ENCODE measurements at places on chromosomes 1 and 21.

- H3K36me3 ChIP-seq: no peaks in the 10 kb centered on the region
- no peak for DNase-seq
- no peak overlapping the region for H3K27ac ChIP-seq
- H3K4me1 ChIP-seq: peaks cover 16% of the 10 kb centered on the region
- no peaks in the 10 kb centered on the region for H3K27me3 ChIP-seq
- no peak overlapping the region for H3K4me3 ChIP-seq
These were observed 19.9 kb upstream of the LPAR3 start for GRCh38 chr1:84912726-84913554.

GRCh38 chr1:222552882-222553281 lies 5.0 kb upstream of the HHIPL2 start:
- H3K36me3 ChIP-seq: peaks cover 8% of the 10 kb centered on the region
- no peak overlapping the region for H3K4me3 ChIP-seq
- H3K4me1 ChIP-seq: peaks cover 2% of the 10 kb centered on the region
- no peak for DNase-seq

DNA sequence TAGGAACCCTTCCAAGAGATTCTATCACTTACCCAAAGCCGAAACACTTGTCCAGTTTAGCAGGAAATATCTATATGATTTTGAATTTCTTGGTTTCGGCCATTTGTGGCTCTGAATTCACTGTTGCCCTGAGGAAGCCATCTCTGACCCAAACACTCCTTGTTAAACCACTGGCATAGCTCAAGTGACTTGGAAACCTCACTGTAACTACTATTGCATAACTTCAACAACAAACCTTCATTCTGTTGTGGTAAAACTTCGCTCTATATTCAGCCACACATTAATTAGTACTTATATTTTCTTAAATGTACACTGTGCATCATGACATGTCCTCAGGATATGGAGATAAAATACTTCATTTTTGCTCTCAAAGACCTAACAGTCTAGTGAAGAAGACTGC lies 63.2 kb downstream of the ST6GALNAC3 start:
- no peak for DNase-seq
- no peak overlapping the region for H3K4me3 ChIP-seq
- no peaks in the 10 kb centered on the region for H3K27me3 ChIP-seq

GRCh38 chr1:55214212-55214933 lies 791 bp downstream of the USP24 start:
- H3K4me3 ChIP-seq: peak overlapping the region; percentile 94
- peak; percentile 59 for DNase-seq
- peaks cover 2% of the 10 kb centered on the region for H3K27me3 ChIP-seq
- H3K36me3 ChIP-seq: peaks cover 12% of the 10 kb centered on the region

- no peak overlapping the region for H3K27ac ChIP-seq
- H3K4me1 ChIP-seq: peaks cover 12% of the 10 kb centered on the region
- peak overlapping the region; percentile 80 for H3K4me3 ChIP-seq
- no peak for DNase-seq
These were observed 1.4 kb upstream of the CACNA1S start for GRCh38 chr1:201113451-201114244.

DNA sequence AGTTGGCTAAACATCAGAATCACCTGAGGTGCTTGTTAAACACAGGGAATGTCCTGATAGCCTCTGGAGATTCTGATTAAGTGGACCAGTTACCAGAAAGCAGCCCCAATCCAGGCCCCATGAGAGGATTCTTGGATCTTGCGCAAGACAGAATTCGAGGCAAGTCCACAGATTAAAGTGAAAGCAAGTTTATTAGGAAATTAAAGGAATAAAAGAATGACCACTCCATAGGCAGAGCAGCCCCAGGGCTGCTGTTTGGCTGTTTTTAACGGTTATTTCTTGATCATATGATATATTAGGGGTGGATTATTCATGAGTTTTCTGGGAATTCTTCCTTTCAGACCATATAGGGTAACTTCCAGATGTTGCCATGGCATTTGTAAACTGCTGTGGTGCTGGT lies 176.2 kb downstream of the ROR1 start:
- H3K36me3 ChIP-seq: no peaks in the 10 kb centered on the region
- DNase-seq: no peak
- no peaks in the 10 kb centered on the region for H3K27me3 ChIP-seq
- H3K4me3 ChIP-seq: no peak overlapping the region
- H3K27ac ChIP-seq: no peak overlapping the region
- H3K4me1 ChIP-seq: no peaks in the 10 kb centered on the region

DNA sequence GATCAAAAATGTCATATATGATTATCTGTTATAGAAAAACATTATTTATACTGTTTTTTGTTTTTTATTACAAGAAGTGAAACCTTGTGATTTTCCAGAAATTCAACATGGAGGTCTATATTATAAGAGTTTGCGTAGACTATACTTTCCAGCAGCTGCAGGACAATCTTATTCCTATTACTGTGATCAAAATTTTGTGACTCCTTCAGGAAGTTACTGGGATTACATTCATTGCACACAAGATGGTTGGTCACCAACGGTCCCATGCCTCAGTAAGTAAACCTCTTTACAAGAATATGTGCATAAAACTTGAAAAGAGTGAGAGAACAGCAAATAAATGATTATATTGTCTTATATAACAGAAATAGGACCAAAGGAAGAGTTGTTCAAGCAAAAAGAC lies 14.5 kb downstream of the CFHR4 start:
- peaks cover 5% of the 10 kb centered on the region for H3K27me3 ChIP-seq
- DNase-seq: no peak
- H3K36me3 ChIP-seq: no peaks in the 10 kb centered on the region
- no peaks in the 10 kb centered on the region for H3K4me1 ChIP-seq
- no peak overlapping the region for H3K4me3 ChIP-seq

- no peak overlapping the region for H3K27ac ChIP-seq
- H3K4me1 ChIP-seq: peaks cover 4% of the 10 kb centered on the region
- H3K27me3 ChIP-seq: peaks cover 25% of the 10 kb centered on the region
- H3K4me3 ChIP-seq: no peak overlapping the region
- DNase-seq: no peak
These were observed 54.9 kb upstream of the ATF3 start for GRCh38 chr1:212553676-212554075.

DNA sequence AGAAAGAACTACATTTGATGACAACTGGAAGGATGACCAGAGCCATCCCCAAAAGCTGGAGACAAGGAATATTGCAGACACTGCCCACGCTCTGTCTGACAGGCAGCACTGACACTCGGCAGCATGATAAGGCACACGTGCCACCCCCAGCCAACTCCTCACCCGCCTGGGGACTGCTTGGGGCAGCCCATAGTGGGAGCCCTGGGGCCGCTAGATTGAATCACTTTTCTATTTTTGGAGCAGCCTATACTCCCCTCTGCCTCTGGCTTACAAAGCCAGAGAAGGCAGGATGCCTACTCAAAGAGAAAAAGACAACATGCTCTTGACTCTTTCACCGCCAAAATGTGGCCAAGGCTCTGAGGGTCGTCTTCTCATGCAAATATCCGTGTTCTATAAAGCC lies 1.3 kb downstream of the SMG5 start:
- H3K4me1 ChIP-seq: peaks cover 37% of the 10 kb centered on the region
- H3K27me3 ChIP-seq: no peaks in the 10 kb centered on the region
- H3K36me3 ChIP-seq: peaks cover 39% of the 10 kb centered on the region
- H3K27ac ChIP-seq: peak overlapping the region; percentile 90

DNA sequence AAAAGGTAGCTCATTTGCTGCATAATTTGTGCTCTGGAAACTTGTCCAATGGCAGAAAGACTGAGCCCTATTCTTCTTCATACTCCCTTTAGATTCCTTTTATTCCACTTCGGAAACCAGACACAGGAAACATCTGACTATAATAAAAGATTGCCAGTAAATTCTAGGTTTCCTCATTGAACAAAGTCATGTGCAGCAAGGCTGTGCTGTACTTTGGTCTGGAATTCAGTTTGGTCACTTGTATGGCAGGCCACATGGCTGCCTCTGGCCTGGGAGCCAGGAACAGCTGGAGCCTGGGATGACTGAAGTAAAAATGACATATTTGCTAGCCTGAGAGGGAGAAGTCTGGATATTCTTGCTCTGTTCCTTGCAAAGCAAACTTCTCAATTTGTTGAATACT lies 79.6 kb downstream of the ST3GAL3 start:
- no peak for DNase-seq
- H3K4me1 ChIP-seq: peaks cover 17% of the 10 kb centered on the region
- H3K27me3 ChIP-seq: no peaks in the 10 kb centered on the region
- no peak overlapping the region for H3K27ac ChIP-seq

DNA sequence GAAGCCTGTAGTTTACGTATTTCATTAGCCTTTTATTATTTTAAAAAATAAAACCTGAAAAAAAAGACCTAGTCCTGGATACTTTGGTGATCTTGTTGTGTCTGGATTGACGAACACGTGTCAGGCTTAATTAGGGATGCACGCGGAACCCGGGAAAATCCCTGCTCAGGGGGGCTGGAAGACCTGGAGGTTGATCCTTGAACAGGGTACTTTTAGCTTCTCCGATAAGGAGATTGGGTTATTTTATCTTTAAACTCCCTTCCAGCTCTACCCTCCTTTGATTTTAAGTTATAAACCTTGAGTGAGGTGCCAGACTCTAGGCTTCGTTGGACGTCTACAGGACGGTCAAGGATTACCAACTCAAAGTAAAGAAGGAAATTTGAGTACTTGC lies 552 bp upstream of the ZNF691 start:
- H3K36me3 ChIP-seq: peaks cover 33% of the 10 kb centered on the region
- peaks cover 34% of the 10 kb centered on the region for H3K4me1 ChIP-seq
- peak overlapping the region; percentile 98 for H3K4me3 ChIP-seq
- peak overlapping the region; percentile 91 for H3K27ac ChIP-seq
- peak; percentile 22 for DNase-seq
- H3K27me3 ChIP-seq: no peaks in the 10 kb centered on the region

DNA sequence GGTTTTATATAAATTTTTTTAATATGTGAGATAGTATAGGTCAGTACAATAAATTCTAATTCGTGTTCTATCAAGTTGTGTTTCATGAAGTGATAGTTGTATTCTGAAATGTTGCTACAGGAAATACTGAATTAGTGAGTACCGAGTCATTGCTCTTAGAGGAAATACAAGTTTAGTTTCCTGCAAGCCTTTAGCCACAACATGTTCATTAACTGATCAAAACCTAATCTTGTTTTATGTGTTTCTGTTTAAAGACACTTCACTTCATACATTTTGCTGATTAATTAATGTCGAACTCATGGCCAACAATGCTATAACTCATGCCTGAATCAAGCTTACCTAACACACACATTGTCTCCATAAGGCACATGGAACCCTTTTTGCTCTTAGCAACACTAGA lies 43.6 kb downstream of the LRRC7 start:
- no peaks in the 10 kb centered on the region for H3K27me3 ChIP-seq
- no peak overlapping the region for H3K4me3 ChIP-seq
- H3K27ac ChIP-seq: no peak overlapping the region
- no peak for DNase-seq

- H3K4me3 ChIP-seq: no peak overlapping the region
- H3K4me1 ChIP-seq: peaks cover 3% of the 10 kb centered on the region
- H3K27me3 ChIP-seq: no peaks in the 10 kb centered on the region
- peaks cover 5% of the 10 kb centered on the region for H3K36me3 ChIP-seq
These were observed 53.5 kb downstream of the SELENOF start for GRCh38 chr1:86860424-86860823.

DNA sequence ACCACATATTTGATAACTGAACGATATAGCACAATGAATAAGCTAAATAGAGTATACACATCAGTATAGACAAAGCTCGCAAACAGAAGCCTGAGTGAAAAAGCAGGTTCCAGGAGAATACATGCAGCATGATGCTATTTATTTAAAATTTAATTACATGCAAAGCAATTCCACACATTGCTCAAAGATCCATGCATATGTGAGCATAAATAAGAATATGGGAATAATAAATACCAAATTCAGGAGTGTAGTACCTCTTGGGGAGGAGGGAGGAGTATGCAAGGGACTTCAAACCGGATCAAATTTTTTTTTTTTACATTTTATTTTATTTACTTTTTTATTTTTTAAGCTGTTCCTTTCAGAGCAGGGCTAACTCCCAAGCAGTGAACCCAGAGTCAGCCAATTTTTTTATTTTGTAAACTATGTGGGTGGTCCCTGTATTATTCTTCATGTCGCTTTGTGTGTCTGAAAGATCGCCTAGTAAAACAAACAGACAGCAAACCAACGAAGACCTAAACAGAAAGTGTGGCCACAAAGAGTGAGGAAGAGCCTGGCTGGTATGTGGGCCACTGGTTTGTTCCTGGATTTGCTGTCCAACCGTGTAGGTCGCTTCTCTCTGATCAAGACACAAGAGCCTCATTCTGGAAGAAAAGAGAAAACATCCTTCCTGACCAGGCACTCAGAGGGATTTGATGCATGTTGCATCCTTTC lies 4.2 kb upstream of the SHISAL2A start:
- no peaks in the 10 kb centered on the region for H3K36me3 ChIP-seq
- no peak for DNase-seq
- H3K4me1 ChIP-seq: peaks cover 30% of the 10 kb centered on the region
- no peaks in the 10 kb centered on the region for H3K27me3 ChIP-seq

DNA sequence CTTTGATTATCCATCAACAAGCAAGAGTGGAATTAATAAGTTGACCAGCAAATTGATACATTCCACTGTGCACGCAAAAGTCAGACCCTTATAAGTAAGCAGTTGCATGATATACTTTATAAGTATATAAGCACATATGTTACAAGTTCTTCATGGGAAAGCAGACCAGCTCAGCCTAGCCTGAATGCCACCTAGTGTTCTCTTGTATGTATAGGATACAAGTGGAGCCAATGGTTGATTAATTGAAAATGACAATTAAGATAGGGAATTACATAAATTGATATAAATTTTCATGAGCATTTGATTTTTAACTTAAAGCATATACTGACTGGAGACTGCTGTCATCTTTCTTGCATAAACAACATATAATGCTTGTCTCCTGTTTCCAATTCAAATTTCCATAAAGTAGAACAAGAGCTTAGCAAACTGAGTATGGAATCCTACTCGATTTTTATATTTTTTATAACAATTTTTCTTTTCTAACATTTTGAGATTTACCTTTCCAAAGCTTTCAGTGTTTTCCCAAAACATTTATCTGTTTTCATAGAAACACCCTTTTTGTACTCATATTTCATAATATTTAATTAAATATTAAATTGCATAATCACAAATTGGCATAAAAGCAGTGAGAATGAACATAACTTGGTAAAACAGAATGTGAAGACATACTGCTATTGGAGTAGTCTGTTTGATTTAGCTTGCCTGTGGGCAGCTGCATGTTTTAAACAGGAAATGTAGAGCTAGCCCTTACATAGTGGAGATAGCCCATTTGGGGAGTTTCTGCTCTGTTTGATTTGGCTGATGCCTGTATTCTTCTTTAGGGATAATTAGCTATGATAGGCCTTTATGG lies 62.8 kb downstream of the MAGI3 start:
- H3K4me1 ChIP-seq: no peaks in the 10 kb centered on the region
- H3K4me3 ChIP-seq: no peak overlapping the region
- H3K27ac ChIP-seq: no peak overlapping the region
- H3K27me3 ChIP-seq: peaks cover 20% of the 10 kb centered on the region
- DNase-seq: no peak
